A549 (cell line): ENCODE measurements at places on chromosomes 6 and 20.
A peak's percentile ranks its signal among the peaks of the same experiment; 100 is the strongest.

GRCh38 chr20:62370115-62370806, 3.1 kb upstream of the LAMA5 start:
- DNase-seq = no peak

- no peak for DNase-seq
These were observed 125.1 kb upstream of the SOX4 start for GRCh38 chr6:21468461-21468860.

GRCh38 chr20:23151008-23151703, 65.0 kb upstream of the CD93 start:
- DNase-seq = no peak

- no peak for DNase-seq
These were observed 452.5 kb downstream of the CDH26 start for GRCh38 chr20:60410618-60411264.

GRCh38 chr6:108164815-108165706, 761 bp upstream of the NR2E1 start:
- DNase-seq = no peak

GRCh38 chr20:61311656-61312387, 59.8 kb downstream of the CDH4 start:
- DNase-seq = no peak

DNA sequence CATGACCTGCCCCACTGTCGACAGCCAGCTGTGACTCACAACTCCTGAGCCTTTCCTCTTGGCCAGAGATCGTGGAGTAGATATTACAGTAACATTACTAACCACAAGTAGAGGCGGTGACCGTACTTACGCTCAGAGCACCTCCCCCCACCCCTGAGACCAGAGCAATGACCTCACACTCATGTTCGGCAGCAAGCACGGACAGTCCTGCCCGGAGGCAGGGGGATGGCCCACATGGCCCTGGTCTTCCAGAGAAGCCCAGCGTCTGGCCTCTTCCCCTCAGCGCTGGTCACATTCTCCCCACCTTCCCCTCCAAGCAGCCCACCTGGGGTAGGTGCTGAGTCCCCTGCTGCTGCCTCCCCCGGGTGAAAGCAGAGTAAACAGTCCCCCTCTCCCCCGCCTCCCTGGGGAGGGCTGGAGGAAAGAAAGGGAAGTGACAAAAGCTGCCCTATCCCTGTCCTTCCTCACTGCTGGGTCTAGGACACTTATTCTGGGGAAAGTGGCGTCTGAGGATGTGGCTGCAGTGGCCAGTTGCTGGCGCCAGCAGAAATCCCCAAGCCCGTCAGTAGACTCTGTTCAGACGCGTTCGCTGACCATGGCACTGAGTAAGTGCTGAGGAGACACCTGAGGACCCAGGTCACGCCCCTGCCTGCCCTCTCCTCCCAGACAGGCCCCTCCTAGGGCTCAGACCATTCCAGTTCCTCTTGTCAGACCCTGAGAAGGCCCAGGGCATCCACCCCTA, 68.5 kb downstream of the MRPL14 start:
- peak; percentile 85 for DNase-seq

DNA sequence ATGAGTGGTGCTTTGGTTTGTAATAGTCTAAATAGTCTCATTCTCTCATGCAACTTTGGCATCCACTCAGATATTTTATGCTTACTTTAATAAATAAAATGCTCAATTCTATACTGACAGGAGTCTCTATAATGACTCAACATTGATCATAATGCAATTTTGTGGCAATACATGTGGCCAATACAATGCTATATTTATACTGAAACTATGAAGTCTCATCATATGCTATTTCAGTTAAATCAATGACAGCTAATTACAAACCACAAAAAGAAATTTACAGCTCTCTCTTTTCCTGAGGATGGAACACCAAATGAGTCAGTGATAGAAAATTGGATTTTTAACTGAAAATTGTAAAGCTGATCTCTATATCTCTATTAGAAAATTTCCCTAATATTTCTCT, 77.1 kb downstream of the WASF1 start:
- DNase-seq = no peak

DNA sequence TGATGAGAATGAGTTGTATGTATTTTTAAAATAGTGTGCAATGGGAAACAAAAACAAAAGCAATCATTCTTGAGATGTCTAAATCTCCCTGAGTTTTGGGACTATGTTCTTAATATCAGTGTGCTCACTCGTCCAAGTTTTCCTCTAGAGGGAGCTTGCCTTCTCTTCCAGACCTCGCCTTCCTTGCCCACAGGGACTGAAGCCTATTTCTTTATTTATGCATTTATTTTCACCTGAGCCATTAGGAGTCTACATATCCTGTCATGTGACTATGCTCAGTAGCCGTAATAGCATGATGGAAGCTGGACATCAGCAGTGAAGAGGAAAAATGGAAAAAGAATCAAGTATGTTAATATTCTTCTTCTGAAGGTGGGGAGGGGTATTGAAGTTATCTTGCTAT, 131.2 kb downstream of the SH3BGRL2 start:
- DNase-seq = no peak
